HuH-7 (cell line): ENCODE measurements at places on chromosomes 5 and 9.

- no peak for DNase-seq
These were observed 49.2 kb downstream of the ANXA2R start for GRCh38 chr5:42990892-42991291.

GRCh38 chr5:41115281-41115680 is 44.1 kb upstream of the MROH2B start:
- no peak for DNase-seq

DNA sequence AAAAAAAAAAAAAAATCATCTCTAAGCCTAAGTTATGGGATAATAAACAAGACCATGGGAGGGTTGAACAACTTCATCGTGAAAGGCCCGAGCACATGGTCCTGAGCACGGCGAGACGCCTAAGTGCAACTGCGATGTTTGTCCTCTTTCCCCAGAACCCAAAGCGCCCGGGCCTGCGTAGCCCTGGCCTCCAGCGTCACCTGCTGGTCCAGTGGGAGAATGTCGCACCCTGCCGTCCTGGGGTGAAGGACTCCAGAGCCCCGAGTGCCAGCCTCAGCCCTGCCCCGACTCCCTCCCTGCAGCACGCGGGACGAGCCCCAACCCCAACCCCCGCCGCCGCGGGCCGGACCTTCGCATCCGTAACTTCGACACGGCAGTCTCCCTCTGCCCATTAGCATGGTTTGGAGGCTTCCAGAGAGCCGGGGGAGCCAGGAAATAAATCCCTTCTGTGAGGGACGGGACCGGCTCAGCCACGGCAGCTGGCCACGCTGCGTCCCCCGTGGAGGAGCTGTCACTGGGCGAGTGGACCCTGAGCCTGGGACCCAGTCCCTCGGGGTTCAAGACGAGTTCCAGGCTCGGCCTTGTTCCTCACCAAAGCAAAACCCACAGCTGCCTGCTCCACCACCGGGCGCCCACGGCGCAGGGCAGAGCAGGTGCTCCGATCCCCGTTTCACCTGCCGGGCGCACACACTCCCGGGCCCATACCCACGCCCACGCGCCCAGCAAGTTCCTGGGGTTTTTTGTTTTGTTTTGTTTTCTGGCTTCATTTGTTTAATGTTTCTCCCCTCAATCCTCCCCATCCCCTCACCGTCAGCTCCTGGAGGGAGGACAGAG is 132.5 kb upstream of the HAND1 start:
- peak; percentile 95 for DNase-seq

GRCh38 chr9:34689512-34689911 is 1.6 kb downstream of the CCL19 start:
- DNase-seq = no peak

GRCh38 chr5:142013734-142014521 is 1.1 kb upstream of the GNPDA1 start:
- peak; percentile 12 for DNase-seq

GRCh38 chr9:79220666-79221065 is 351.1 kb upstream of the TLE4 start:
- no peak for DNase-seq
